Activated CD4-positive, alpha-beta T cell treated with anti-CD3 and anti-CD28 coated beads for 4 hours (primary cell): ENCODE measurements at places on chromosomes 12 and 14.

- no peak for DNase-seq
Measured at GRCh38 chr14:77612011-77612620, 4.3 kb downstream of the SPTLC2 start.

DNA sequence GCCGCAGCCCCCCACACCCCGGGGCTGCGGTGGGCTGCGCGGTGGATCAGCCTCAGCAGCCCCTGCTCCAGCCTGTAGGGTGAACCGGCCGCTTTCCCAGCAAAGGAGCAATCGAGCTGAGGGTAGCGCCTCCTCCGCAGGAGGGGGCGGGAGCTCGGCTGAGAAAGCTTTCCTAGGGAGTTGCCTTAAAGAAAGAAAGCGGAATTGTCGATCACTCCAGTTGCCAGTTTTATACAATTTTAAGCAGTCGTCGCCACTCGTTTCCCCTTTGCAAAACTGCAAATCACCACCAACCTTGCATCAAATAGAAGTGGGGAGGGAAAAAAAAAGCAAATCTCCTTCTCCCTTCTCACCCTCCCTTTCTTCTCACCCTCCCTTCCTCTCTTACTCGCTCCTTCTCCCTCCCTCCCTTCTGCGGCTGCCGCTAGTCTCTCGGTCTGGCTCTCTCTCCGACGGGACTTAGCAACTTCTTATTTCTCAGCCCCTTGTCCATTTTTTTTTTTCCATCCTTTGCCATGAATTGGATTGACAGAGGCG is at the start of gene PDE3A:
Gene PDE3A, plus strand, starts transcription at position 424 of the 537 bp plus-strand sequence. CDS start 748 bp downstream, outside the sequence.
- no peak for DNase-seq

- DNase-seq: no peak
Measured at GRCh38 chr14:36361210-36361853, 40.9 kb upstream of the MBIP start.

GRCh38 chr12:95257541-95257940 is 39.9 kb downstream of the VEZT start:
- DNase-seq: no peak

DNA sequence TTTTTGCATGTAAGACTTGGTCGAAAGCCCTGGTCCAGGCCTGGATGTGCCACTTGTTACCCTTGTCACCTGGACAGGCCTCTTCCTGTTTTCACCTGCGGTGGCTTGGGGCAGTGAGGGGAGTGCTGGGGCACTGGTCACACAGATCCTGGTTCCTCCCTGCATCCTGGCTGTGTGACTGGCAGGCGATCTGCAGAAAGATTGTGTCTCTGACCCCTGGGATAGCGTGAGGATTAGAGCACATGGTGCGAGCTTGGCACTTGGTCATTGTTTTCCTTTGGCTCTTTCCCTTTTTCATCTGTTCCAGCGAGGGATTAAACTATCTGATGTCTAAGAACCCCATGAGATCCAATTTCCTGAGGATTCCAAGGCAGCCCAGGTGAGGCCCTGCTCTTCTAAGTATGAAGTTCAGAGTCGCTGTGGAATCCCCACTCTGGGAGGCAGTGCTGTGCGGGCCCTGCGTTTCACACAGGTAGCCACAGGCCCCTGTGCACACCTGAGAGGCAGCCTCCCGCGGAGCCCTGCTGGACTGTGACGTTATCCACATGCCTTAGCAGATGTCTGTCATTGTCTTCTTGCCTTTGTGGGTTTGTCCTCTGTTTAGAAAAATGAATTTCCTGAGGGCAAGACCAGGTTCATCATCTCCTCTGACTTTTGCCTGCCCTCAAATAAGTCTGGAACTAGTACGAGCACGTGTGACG is 288.4 kb downstream of the CACNA1C start:
- DNase-seq: no peak

GRCh38 chr14:81797315-81797714 is 263.7 kb upstream of the SEL1L start:
- DNase-seq: no peak

GRCh38 chr14:53850714-53851296 is 105.8 kb downstream of the BMP4 start:
- no peak for DNase-seq
